ENCODE measurements at places on chromosomes 1 and 21.

GRCh38 chr1:160580221-160580812, 1.0 kb upstream of the CD84 start:
- no peak for DNase-seq

GRCh38 chr1:3073186-3073488, 4.1 kb downstream of the PRDM16 start:
- no peak for DNase-seq

GRCh38 chr1:155085504-155086127, 7.0 kb downstream of the EFNA3 start:
- DNase-seq: peak; percentile 57

DNA sequence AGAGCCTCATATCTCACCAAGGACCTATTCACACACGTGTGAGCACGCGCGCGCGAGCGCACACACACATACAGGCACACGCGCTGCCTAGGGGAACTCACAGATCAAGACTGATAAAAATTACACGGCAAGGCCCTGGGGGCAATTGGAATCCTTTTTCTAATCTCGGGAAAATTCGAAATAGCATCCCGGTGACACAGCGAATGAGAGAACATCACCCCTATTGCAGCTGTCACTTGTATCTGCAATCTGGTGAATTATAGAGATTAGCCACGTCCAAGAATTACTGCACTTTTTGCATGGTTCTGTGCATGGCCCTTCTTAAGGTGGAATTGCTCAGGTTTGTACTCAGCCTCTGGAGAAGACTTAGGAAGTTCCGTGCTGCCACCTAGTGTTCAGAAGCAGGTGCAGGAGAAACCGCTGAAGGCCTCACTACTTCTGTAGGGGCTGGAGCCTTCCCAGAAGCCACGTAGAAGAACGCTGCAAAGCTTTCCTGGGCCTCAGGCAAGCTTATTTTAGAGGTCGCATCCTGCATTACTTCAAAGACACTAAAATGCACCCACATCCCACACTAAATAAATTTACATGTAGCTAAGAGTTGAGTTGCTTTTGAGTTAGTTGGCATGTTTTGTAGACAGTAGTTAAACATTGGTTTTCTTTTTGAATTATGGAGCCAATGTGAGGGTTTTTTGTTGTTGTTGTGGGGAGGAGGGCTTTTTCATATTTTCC, 229.2 kb upstream of the CAMK1G start:
- DNase-seq: no peak

DNA sequence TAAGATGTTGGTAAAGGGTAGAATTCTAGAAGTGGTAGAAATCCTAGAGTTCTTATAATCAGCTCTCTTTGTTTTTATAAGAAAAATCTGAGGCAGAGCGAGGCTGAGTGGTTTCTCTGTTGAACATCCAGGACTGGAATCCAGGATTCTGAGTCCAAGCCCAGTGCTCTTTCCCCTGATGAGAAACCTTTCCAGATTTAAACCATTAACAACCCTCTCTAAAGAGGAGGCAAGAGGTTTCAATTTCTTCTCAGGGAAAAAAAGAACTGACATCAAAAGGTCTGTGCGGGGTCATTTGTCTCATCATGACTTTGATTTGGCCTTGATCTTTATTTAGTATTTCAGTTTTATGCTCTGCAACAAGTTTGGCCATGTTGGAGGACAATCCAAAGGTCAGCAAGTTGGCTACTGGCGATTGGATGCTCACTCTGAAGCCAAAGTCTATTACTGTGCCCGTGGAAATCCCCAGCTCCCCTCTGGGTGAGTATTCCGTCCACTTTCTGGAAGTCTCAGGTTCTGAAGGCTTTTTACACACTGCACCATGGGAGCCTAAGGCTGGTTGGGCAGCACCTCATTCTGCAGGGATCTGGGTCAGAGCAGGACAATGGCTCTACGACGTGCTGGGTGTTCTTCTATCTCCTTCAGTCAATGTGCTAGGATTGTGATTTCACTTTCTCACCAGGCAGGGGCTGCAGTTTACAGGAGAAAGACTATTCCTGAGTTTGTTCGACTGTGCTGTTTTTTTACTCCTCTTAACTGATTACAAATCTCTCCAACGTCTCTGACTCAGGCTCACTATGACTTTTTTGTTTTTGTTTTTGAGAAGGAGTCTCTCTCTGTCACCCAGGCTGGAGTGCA, 18.9 kb upstream of the CCT8 start:
- no peak for DNase-seq

DNA sequence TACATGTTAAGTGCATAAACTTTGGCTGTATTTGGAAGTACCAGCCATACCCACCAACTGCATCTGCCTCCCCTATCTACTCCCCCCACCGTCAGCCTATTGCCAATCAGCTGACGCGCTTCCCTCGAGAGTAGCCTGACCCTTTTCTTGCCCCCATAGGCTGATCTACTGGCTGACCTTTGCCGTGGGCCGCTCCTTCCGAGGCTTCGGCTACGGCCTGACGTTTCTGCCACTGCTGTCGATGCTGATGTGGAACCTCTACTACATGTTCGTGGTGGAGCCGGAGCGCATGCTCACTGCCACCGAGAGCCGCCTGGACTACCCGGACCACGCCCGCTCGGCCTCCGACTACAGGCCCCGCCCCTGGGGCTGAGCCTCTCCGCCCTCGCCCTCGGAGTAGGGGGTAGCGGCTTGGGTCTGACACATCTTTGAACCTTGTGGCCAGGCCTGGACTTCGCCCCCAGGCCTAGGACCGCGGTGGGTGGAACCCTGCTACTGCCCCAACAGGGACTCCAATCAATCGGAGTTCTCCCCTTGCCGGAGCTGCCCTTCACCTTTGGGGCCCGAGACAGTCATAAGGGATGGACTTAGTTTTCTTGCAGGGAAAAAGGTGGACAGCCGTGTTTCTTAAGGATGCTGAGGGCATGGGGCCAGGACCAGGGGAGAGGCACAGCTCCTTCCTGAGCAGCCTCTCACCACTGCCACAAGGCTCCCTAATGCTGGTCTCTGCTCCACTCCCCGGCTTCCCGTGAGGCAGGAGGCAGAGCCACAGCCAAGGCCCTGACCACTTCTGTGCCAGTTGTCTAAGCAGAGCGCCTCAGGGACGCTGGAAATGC, 4.0 kb downstream of the GLMP start:
- no peak for DNase-seq

- DNase-seq: no peak
Measured at GRCh38 chr1:224726441-224727182, 110.5 kb downstream of the CNIH3 start.

GRCh38 chr1:234484218-234484617, 5.2 kb upstream of the TARBP1 start:
- no peak for DNase-seq

GRCh38 chr1:89884718-89885596, 64.1 kb downstream of the LRRC8D start:
- no peak for DNase-seq

GRCh38 chr1:213571419-213571818, 416.4 kb upstream of the PROX1 start:
- no peak for DNase-seq

Measured in stimulated activated CD4-positive, alpha-beta T cell treated with anti-CD3 and anti-CD28 coated beads, Interleukin-1b, Interleukin-23, amount 100 ng/mL, for 1 hour (primary cell).